ENCODE measurements at places on chromosomes 7 and 10.

DNA sequence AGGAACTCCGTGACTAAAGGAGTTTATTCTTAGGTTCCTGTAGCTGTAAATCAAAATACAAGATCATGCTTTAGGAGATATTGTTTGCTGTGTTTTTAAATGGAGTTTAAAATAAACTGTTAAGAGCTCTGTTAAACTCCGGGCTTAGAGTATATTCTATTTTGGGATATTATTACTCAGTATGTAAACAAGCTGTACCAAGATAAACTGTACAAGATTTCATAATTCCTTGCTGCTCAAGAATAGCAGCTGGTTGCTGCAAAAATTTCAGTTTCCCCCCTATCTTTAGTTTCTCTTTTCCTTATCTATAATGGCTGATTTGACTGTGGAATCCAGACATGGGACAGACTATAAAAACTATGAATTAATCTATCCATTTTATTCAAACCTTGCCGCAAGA, 215.7 kb downstream of the HTR7 start:
- DNase-seq, result no peak

GRCh38 chr7:136339464-136339863, 362.3 kb upstream of the MTPN start:
- no peak for DNase-seq

GRCh38 chr10:119620241-119621077, 23.7 kb upstream of the TIAL1 start:
- DNase-seq, result no peak

GRCh38 chr10:50595785-50596184, 28.0 kb downstream of the SGMS1 start:
- DNase-seq, result no peak

DNA sequence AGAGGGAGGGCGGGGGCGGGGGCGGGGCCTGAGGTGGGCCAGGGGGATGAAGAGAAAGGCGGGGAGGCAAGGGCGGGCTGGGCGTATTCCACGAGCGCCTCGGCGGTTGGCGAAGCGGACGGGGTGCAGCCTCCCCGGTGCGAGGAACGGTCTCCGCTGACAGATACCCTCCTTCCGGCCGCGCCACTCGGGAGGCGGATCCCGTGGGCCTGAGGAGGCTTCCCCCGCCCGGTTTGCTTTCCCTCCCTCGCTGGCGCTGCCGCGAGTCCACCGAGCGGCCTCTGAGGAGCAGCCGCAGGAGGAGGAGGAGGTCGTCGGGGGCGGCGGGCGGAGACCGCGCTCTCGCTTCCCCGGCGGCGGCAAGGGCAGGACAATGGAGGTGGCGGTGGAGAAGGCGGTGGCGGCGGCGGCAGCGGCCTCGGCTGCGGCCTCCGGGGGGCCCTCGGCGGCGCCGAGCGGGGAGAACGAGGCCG, at the start of gene TRIM24:
Gene TRIM24, plus strand, starts transcription at position 84 of the 473 bp plus-strand sequence. Its CDS starts 290 bp downstream, at position 374.
- no peak for DNase-seq

- no peak for DNase-seq
These were observed 4.3 kb downstream of the KIF5B start for GRCh38 chr10:32051926-32052325.

- no peak for DNase-seq
These were observed 75.9 kb downstream of the ICA1 start for GRCh38 chr7:8185926-8186683.

DNA sequence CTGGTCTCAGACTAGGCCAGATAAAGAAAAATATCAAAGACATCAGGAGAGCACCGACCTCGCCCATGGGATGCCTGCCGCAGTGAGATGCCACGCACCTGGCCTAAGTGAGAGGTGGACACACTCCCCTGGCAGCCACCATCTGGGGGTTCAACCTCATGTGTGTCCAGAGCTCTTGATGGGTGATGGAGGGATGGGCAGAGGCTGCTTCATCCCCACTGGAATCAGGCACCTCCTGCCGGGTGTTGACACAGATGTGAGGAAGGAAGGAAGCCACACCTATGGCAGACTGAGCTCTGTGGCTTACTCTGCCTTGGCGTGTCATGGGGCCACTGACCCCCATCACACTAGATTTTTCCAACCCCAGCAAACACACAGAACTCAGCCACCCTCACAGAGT, 11.4 kb downstream of the ZNF488 start:
- DNase-seq, result no peak

DNA sequence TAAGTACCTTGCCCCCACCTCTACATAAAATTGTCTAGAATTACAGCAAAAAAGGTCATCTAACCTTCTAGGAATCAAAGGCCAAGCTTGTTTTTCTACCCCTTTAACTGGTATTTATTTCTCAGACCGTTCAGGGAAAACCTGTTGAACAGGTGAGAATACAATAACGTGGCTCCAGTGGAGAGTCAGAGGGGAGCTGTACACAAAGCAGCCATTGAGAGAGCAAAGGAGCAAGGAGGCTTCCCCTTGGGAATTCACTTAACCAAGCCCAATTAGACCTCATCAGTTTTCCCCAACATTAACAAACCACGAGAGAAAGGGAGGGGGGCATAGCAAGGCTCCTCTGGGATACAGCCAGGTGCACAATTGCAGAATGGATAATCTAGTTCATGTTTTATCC, 101.9 kb downstream of the ELMO1 start:
- DNase-seq, result no peak

DNA sequence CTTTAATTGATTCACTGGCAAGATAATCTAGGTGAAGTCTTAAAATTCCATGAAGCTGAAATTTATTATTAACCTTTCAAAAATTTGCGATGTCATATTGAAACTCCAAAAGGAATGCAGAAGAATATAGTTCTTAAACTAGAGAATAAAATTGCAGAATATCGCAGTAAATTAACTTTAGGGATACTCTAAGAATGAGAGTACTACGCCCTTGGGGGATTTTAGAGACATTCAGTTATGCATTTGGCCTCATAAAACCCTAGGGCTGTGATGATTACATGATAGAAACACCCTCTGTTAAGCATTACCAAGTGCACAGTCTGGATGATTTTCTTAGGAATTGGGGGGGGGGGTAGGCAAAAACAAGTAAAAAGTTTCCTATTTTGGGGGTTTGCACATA, 3.7 kb downstream of the WNT2 start:
- DNase-seq, result no peak
